NCI-H187 (cell line): ENCODE measurements at places on chromosomes 1 and 21.

DNA sequence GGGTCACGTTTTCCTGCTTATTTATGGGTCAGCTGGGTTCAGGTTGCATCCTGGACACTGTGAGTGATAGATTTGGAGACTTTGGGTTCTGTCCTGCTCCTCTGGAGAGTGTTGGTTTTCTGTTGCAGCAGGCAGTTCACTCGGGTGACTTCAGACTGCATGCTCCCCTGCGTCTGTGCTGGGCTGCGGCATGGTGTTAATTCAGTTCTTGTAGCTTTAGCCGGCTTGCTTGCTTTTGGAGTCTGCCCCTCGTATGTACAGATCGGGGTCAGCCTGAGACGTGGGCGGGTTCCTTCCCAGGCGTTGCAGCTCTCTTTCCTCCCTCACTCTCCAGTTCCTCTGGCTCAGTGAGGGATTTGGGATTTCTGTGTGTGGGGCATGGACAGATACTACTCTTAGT, 38.0 kb downstream of the PCNT start:
- no peak for DNase-seq

DNA sequence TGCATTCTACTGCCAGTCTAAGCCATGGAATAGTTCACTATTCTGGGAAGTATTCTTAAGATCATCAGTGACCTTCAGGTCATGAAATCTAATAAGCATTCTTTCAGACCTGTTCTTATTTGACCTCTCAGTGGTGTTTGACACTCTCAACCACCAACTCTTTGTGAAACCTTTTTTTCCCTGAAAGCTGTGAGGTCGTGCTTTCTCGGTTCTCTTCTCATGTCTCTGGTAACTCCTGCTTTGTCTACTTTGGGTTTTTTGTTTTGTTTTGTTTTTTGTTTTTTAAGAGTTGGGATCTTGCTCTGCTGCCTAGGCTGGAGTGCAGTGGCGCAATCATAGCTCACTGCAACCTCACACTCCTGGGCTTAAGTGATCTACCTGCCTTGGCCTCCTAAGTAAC, 56.3 kb downstream of the POU2F1 start:
- no peak for DNase-seq

- no peak for DNase-seq
Observed at GRCh38 chr1:65084066-65084465, 63.9 kb upstream of the AK4 start.

GRCh38 chr1:153793261-153793972, 18.2 kb downstream of the SLC27A3 start:
- DNase-seq, result no peak

DNA sequence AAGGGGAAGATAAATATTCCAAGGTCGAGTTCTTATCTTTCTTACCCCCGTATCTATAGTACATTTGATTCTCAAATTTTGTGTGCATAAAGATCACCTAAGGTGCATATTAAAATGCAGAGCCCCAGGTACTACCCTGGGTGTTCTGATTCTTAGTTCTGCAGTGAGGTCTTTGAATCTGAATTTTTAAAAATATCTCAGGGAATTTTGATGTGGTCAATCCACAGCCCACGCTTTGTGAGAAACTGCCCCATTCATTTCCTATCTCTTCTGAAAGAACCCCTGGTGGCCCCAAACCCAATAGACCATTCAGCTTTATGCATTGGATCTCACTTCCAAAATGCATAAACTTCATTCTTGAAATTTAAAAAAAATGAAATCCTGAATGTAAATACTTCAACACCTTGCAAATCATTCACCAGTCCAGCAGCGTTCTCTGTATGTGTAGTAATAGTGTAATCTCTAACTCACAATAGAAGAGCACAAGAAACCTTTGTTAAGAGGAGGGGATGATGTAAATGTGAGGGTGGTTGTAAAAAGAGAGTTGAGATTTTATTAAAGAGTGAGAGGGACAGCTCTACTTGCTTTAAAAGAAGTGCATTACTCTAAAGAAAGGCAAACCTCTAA, 108.8 kb upstream of the ZP4 start:
- no peak for DNase-seq

DNA sequence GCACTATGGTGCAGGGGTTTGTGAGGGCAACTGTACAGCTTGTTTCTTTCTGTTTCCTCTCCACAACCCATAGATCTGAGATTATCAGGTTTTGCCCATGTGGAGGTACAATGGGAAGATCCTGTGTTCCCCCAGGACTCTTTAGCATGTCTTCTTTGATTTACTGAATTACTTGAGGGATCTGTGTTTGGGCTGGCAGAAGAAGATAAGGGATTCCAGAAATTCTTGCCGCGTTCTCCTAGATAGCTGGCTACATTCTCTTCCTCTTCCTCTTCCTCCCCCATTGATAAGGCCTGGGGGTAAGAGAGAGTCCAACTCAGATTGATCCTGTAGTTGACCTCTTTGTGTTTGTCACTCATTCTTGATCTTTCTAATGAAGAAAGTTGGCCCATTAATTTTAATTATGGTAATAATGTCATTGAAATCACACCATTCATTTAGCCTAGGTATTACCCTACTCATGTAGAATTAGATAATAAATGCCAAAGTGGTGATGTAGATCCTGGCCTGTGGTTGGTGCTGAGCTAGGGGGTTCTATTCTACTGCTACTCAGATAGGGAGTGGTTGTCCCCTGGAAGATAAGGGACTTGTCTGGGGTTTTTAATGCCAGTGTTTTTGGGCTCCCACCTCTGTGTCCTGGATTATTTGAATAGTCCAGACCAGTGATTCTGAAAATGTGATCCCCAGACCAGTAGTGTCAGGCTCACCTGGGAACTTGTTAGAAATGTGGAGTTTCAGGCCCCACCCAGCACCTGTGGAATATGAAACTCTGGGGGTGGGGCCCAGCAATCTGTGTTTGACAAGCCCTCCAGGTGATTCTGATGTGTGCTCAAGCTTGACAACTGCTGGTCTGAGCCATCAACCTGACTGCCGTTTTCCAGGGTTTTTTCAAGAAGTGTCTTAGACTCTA, 122.2 kb downstream of the NOS1AP start:
- DNase-seq, result peak; percentile 78

GRCh38 chr1:203672346-203672745, 45.7 kb downstream of the ATP2B4 start:
- no peak for DNase-seq

GRCh38 chr1:71276466-71276865, 195.6 kb upstream of the ZRANB2 start:
- no peak for DNase-seq

GRCh38 chr1:95018602-95019369, 54.0 kb downstream of the ALG14 start:
- no peak for DNase-seq

- DNase-seq, result no peak
Observed at GRCh38 chr21:15183813-15184257, 119.0 kb upstream of the NRIP1 start.
